ENCODE measurements at places on chromosomes 5 and 9. TPM values are rescaled to one million over a fixed set of nuclear protein-coding genes. Genes with fewer than 3 reads are reported as not detected.

DNA sequence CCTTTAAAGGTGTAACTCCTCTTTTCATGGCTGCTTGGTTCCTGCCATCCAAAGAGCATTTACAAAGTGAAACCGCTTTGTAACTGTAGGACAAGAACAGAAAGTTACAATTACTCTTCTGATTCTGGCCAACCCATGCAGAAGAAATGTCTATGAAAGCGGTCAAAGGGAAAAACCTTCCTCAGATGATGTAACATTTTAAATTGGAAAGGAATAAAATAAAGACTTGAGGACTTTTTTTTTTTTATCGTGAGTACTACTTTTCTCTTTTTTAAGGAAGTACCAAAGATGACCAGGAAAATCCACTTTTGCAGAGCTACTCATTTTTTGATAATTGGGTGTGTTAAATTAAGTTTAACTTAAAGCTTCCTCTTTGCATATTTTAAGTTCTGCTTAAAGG, 13.0 kb upstream of the C9orf72 start:
- no peak for DNase-seq

DNA sequence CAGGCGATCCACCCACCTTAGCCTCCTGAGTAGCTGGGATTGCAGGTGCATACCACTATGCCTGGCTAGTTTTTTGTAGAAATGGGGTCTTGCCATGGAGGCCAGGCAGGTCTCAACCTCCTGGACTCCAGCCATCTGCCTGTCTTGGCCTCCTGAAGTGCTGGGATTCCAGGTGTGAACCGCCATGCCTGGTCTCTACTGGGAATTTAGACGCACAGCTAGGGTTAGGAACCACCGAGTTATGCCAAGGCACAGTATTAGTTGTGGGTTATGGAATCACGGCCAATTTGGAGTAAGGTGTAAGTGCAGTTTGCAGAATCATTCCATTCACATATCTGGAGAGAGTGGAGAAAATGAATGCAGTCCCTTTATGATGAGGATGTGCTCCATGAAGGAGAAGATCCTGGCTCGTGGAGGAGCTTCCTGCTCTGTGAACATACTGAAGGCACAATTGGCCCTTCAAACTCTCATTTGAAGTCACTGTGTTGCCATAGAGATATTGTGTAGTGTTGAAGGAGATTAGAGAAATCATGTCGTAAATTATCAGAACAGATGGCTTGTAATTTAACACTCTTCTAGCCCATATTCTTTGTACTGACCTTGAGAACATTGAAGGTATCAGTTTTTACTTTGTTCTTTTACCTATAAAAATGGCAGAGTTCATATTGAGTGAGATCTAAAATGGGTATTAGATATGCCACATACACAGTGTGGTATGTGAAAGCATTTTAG, 18.8 kb downstream of the TRIO start:
- no peak for DNase-seq

GRCh38 chr9:92661127-92661526, 8.8 kb downstream of the IPPK start:
- no peak for DNase-seq

DNA sequence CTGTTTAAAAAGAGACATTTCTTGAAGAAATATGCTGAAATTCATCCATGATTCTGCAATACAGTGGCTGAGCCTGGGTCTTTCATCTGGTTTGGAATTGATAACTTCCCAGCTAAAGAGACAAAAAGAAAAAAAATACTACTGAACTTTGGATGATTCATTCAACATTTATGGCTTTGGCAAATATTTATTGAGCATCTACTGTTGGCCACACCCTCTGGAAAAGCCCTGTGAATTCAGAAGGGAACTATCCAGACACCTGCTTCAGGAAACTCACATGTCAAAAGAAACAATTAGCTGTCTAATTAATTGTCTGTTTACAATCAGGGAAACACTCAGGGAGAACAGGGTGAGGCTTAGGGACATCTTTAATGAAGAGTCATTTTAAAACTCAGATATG, 17.8 kb upstream of the ZNF622 start:
- no peak for DNase-seq

GRCh38 chr5:4907571-4907970, 232.6 kb upstream of the ADAMTS16 start:
- DNase-seq: no peak

The PDE8B gene
- 0.15 TPM for total RNA-seq

The TYRP1 gene
- total RNA-seq: 0.15 TPM
